ENCODE measurements at places on chromosomes 5 and 9.

DNA sequence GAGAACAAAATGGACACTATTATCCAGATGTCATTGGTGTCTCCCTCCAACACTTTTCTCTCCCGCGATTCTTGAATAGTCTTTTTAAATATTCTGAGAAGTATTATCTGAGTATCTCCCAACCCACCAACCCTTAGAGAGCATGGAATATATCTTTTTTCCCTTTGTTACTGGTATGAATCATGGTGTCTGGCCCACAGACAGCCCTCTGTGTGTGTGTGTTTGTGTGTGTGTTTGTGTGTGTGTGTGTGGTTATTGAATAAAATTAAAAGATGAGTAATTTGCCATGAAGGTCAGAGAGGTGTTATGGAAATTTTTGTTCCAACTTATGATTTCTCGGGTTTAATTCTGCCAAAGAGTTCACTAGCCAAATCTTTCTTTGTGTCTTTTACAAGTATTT is 47.7 kb downstream of the CAMK4 start:
- DNase-seq, result no peak

GRCh38 chr9:33645706-33646105 is 121.7 kb downstream of the ANKRD18B start:
- DNase-seq, result no peak

GRCh38 chr9:83681490-83681889 is 26.3 kb downstream of the UBQLN1 start:
- no peak for DNase-seq

- no peak for DNase-seq
Observed at GRCh38 chr5:45038366-45038987, 229.7 kb downstream of the MRPS30 start.

DNA sequence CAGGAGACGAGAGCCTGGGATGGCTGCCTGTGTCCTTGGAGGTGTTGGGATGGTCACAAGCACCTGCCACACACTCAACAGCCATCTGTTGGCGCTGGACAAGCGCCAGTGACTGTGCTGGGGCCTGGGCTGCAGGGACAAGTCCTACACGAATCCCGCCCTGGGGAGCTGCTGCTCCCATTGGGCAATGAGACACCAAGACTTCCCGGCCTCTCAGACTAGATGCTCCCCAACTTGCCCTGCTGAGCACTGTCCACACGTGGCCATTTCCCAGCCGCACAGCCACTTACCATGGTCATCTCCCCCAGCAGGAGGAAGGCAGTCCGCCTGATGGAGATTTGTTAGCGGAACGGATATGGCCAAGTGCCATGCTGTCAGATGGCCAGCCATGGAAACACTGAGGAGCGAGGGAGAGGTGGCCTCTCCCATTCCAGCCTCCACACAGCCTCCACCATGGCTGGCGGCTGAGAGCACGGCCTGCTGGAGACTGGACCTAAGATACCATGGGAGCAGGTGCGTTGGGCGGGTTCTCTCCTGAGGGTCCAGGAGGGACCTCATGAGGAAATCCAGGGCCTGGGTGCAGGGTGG is 43.9 kb downstream of the PRRT1B start:
- no peak for DNase-seq

DNA sequence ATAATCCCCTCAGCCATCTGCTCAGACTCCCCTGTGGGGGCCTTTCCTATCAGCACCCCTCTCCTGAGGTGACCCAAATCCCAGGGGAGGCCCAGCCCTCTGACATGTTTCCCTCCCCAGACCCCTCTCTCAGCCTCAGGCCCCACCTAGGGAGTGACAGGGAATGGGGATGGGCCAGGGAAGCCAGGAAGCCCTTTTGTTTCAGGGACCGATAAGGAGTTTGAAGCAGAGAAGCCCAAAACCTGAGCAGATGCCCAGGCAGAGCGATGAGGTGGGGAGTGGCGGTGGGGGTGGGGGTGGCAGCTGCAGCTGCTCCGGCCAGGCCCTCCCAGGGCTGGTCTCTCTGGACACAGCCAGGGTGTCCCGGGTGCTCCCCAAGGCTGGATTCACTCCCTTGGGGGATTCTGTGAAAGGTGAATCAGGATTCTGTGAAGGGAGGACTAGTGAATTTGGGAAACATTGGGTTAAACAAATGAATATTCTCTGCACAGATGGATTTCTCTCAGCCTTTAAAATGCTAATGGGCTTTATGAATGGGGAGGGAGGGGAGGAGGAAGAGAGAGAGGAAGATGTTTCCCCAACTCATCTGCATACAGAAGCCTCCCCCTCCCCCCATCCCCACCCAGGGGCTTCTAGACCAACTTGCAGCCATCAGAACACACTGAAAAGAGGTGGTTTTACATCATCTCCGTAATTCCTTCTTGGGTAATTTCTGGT is 17.4 kb downstream of the AKNA start:
- DNase-seq, result no peak

DNA sequence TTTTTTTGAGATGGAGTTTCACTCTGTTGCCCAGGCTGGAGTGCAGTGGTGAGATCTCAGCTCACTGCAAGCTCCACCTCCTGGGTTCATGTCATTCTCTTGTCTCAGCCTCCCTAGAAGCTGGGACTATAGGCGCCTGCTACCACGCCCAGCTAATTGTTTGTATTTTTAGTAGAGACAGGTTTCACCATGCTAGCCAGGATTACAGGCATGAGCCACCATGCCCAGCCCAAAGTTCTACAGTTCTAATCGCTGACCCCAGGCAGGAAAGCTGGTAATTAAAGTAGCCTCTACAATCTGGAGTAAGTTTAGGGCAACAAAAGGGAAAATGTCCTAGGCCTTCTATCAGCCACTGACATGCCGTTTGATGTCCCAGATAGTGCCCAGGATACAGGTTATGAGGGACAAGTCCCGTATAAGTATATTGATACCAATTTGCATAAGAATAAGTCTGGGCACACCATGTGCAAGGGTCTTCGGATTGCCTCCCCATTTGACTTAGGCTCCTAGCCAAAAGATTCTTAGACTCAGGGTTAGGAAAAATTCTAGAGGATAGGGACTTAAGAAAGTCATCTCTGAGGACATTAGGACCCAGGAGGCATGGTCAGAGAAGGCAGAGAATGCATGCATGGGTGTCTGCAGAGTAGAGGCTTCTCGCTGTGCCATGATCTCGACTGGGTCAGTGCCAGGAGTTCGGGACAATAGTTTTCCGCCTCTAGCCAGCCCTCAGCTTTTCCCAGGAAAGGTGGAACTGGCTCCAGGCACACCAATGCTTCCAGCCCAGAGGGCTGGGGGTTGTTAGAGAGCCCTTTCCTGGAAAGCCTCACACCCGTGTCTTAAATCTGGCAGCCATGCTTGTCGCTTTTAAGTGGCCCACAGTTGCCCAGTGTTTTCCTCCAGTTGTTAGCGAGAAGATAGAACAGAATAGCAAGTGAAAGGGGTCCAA is 1111.1 kb downstream of the TAF11L14 start:
- DNase-seq, result no peak

DNA sequence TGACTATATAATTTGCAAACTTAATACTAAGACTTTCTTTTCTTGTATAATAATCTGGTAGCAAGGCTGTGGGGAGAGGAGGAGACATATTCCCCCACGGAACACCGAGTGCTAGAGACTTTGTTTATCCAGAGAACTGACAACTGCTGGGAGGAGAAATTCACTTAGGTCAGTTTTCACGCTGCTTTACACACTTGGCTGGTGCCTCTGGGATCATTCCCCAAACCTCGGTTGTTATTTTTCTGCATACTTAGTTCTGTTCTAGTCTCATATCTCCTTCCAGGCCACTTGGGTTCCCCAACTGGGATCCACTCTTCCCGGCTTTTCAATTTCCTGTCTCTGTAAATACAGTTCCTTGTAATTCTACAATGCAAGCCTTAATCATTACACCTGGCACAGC is 238.2 kb upstream of the ADAMTS16 start:
- DNase-seq, result no peak

- no peak for DNase-seq
Observed at GRCh38 chr9:99140685-99141314, 35.9 kb downstream of the TGFBR1 start.

- no peak for DNase-seq
Observed at GRCh38 chr5:9956725-9957124, 293.0 kb downstream of the ATPSCKMT start.

DNA sequence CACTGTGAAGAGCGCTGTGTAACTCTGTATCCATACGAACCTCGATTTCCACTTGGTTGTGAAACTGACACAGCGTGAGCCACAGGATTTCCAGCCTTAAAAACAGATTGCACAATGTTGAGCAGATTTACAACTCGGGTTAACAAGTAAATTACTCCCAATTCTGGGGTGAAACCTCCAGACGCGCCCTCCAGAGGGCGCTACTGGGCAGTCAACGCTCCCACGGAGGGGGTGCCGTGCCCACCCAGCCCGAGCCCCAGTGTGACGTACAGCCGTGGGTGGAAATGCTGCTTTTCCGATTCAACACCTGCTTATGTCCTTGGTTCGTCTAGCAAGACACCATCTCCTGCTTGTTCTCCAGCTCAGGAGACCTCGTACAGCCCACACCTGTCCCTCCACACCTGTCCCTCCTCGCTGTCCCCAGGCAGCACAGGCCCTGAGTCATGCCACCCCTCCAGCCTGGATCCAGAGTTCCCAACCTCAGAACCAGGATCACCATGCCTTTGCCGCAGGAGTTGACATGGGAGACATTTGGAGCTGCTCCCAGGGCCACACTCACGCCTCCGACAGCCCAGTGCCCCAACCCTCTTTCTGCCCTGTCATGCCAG is 34.4 kb upstream of the SLC6A3 start:
- peak; percentile 40 for DNase-seq

DNA sequence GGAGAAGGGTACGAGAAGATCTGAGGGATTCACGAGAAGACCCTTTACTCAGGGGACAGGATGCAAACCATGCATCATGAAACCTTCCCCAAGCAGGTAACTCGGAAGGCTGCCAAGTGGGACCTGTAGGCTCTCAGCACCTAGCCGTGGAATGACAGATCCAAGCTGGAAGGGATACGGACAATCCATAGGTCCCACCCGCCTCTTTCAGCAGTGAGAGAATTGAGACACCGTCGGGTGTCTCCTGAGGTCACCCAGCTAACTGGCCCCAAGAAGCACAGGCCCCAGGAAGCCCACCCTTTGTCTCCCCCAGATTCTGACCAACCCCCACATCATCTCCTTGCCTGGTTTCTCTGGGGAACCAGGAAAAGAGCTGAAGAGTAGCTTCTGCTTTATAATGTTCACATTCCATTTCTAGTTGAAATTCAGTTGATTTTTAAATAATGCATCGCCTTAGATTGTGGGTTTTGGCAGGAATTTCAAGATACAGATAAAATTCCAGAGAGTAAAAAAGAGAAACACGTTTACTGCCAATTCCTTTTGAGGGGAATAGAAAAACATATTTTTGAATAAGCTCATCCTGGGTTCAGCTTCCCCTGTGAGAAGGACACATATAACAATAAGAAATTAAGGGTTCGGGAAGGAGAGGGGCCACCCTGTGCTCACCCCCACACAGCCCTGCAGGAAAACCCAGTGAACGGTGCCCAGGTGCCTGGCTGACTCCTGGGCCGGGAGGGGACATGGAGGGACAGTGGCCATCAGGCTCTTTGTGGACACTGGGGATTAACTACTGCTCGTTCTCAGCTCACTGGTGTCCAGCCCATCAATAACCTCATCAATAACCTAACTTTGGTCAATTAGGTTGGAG is 51.1 kb downstream of the NSUN2 start:
- no peak for DNase-seq

DNA sequence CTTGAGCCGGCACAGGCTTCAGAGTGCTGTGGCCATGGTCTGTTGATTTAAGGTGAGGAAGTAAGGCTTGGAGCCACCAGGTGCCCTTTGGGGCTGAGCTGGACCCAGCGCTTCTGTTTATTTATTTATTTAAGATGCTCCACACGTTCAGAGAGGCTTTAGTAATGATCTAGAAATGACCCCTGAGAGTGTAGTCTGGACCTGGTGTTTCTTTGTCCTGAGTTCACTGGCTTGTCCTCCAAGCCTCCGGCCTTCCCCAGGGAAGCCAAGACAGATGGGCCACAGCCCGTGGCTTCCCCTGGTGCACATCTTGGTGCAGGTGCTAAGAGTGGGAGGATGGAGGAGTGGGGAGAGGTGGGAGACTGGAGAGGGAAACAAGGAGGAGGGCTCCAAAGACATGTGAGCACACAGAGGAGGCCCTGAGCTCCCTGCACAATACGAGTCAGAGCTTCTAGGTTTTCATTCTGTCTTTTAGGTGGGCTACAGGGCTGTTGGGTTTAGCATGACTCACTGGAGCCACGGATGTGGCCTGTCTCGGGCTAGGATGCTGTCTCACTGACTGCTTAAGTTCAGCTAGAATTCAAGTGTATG is 56.9 kb downstream of the AHRR start:
- DNase-seq, result peak; percentile 29

- DNase-seq, result no peak
Observed at GRCh38 chr9:70805949-70806348, 315.5 kb downstream of the TRPM3 start.

GRCh38 chr5:14790220-14790619 is 81.4 kb downstream of the ANKH start:
- DNase-seq, result no peak

DNA sequence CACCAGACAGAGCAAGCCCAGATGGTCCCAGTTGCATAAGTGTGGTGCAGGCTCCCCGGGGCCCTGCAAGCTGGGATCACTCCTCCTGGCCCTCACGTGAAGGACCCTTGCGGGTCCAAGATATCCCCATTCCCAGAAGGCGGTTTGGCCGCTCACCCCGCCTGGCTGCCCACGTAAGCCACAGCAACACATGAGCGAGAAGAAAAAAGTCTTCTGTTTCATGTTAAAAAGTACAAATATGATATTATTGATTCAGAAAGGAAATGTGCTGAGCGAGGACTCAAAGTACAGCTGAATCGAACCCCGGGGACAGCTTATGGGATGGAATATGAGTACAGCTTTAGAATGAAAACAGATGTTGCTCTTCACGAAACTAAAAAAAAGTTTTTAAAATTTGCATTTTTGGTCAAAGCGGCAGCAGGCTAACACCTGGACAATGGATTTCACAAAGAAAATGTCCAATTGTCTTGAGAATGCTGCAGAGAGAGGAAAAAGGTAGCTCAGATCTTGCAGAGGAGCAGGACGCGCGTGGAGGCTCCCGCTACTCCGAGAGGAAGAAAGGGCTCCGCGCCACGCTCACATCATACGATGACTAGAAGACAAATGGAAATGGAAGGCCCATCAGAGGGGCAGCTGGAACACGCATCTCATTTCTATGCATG is 427.6 kb downstream of the IRX1 start:
- DNase-seq, result no peak

GRCh38 chr5:64195981-64196380 is 30.3 kb downstream of the RNF180 start:
- DNase-seq, result no peak

DNA sequence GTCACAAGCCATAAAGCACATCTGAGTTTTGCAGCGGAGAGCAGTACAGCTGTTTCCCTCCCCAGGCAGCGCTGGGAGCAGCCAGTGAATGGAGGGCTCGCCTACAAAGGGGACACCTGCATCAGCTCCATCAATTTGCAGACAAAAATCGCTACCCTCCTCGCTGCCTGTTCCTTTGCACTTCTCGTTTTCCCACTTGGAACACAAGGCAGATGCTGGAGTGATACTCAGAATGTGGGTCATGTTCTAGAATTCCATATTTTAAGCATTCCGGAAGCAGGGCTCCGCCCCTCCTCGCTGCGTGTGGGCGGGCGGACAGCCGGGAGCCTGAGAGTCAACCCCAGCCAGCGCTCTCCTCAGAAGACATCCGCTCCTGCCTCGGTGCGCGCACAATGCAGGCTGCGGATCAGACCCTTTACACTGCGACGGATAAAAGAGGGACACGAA is 92.1 kb downstream of the LMNB1 start:
- DNase-seq, result no peak

- DNase-seq, result no peak
Observed at GRCh38 chr9:121268598-121268850, 562 bp downstream of the GSN start.

GRCh38 chr5:154467655-154468354 is 10.2 kb downstream of the HAND1 start:
- DNase-seq, result peak; percentile 37
